Activated T-cell treated with anti-CD3 and anti-CD28 coated beads for 24 hours (primary cell): ENCODE measurements at places on chromosomes 3 and 15.

DNA sequence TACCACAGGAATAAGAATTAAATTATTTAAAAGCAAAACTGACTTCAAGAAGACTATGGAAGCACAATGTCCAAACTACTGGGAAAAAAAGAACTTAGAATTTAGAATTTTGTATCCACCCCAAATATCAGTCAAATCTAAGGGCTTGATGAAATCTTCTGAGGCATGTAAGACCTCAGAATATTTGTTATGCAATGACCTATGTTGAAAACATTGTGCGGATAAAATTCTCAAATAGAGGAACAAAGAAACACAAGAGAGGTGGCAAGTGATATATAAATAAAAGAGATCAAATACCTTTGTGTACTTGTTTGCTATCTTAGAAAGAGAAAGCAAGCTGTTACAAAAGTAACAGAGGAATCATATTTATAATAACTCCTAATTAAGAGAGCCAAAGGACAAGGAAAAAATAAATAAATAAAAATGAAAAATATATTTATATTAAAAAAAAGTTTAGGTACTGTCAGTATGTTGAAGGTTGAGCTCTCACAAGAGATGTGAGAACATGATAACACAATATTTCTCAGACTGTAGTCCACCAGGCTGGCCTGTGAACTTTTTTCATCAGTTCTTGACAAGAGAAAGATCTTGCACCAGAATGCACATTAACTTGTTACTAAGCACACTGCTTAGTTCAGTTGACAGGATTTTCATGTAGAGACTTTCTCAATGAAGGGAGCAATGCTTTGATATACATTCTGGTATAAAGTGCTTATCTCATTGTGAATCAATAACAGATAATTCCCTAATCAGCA lies 50.0 kb downstream of the CPA3 start:
- DNase-seq = no peak

DNA sequence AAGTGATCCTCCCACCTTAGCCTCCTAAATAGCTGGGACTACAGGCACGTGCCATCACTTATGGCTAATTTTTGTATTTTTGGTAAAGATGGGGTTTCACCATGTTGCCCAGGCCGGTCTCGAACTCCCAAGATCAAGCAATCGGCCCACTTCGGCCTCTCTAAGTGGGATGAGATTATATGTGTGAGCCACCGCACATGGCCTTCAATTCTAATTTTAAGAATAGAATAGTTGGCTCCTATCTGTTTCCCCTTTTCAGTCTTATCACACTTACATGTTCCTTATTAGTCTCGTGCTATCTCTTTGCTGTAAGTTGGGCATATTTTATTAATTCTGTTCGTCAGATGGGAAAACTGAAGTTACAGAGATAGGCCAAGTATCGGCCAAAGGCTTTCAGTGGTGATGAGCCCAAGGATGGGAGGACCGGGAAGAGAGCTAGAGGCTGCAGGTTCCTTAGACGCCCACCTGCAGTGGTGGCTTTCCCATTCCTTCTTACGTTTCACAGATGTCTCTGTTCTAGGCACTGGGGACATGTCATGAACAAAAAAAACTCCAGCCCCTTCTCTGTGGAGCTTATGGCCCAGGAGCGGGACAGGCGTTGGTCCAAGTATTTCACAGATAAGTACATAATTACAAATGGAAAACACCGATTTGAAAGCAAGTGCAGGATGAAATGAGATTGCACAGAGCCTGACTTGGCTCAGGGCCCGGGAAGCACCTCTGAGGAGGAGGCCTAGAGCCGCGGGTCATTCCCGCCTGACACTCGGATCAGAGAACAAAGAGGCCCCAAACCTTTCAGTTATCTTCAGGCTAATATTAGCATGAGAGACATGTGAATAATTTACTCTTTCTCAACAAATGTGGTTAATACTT lies 91.1 kb upstream of the KLF13 start:
- no peak for DNase-seq

DNA sequence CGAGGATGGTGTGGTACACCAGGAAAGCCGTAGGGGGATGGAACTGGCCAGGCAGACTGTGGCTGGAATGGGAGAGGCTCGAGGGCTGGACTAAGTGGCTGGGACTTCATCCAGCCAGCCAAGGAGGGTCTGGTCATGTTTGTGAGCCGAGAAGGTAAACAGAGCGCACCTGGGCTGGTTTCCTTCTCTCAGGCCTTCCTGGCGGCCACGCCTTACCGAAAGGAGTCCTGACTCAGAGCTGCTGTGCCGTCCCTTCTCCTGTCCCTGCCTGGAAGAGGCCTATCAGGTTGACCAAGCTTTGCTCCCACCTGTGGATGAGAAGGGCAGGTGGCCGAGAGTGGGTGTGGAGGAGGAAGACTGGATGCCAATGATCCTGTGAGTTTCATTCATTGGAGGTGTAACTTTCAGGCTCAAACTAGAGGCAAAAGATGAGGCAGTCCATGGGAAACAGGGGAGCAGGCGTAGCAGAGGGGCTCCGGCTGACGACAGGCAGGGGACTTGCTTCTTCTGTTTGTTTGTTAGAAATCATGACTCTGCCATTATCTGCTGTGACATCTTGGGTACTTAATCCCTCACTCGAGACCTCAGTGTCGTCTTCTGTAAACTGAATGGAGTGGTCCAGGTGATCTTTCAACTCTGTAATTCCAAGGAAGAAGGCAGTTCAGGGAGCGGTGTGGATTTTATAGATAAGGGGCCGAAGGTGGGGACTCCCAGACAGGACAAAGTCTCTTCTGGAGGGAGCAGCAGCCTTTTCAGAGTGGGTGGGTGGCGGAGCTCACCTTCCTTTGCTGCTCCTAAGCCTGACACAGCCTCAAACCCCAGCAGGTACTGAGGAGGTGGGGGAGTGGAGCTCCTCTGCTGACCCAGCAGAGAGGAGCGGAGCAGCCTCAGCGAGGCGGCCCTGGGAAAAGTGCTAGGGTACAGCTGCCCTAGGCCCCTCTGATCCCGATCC lies 71.8 kb upstream of the GATM start:
- DNase-seq = no peak

GRCh38 chr3:40068636-40069035 lies 240.9 kb upstream of the EIF1B start:
- no peak for DNase-seq

- no peak for DNase-seq
These were observed 238.0 kb downstream of the SHOX2 start for GRCh38 chr3:157868196-157868595.
